ENCODE measurements at places on chromosomes 5 and 9.

GRCh38 chr5:151078490-151079262, 2.2 kb downstream of the TNIP1 start:
- no peak for DNase-seq

DNA sequence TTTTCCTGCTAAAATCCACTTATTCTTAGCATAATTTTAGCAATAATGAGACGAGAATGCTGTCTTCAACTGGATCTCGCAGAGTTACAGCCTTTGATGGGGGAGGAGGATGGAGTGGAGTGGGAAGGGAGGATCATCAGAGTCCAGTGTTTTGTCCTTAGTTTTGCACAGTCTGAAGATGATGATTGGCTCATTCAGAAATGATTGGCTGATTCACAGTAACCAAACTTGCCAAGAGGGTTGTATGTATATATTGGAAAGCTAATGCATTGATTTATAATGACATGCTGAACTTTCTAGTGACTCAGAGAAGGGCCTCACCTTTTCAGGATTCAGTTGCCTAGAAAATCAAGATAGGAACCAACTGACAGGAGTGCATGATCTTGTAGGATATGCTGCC, 448.0 kb downstream of the CCDC171 start:
- DNase-seq = no peak

DNA sequence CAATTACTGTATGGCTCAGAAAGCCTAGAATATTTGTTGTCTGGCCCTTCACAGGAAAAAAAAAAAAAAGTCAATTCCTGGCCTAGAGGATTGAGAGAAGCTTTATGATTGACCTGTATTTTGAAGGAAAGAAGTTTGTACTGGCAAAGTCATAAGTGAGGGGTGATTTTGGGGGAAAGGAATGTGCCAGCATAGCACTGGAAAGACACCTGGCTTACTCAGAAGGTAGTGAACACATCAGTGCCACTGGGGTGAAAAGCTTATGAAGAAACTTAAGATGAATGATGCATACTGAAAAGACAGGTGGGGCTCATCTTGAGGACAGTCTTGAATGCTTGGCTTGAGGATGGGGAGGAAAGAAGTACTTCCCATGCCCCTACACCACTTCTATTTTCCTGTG, 127.9 kb upstream of the RASA1 start:
- DNase-seq = no peak

DNA sequence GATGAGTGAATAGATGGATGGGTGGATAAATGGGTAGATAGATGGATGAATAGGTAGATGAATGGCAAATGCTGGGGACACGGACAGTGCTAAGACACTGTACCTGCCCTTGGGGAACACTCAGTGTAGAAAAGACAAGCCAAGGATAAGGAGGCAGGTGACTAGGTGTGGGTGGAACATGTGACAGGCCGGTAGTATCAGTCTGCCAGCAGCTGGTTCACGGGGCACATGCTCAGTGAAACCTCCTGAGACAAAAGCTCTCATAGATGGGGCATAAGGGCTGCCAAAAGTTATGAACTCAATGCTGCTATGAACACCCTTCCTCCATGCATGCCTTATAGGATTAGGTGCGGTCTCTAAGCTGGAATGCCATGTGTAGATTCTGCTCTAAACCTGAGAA, 71.0 kb downstream of the C5orf15 start:
- no peak for DNase-seq

Data from iPS DF 19.7 (cell line).